ENCODE measurements at places on chromosomes 6 and 20. TPM values are rescaled to one million over a fixed set of nuclear protein-coding genes. Genes with fewer than 3 reads are reported as not detected.
A peak's percentile ranks its signal among the peaks of the same experiment; 100 is the strongest.

DNA sequence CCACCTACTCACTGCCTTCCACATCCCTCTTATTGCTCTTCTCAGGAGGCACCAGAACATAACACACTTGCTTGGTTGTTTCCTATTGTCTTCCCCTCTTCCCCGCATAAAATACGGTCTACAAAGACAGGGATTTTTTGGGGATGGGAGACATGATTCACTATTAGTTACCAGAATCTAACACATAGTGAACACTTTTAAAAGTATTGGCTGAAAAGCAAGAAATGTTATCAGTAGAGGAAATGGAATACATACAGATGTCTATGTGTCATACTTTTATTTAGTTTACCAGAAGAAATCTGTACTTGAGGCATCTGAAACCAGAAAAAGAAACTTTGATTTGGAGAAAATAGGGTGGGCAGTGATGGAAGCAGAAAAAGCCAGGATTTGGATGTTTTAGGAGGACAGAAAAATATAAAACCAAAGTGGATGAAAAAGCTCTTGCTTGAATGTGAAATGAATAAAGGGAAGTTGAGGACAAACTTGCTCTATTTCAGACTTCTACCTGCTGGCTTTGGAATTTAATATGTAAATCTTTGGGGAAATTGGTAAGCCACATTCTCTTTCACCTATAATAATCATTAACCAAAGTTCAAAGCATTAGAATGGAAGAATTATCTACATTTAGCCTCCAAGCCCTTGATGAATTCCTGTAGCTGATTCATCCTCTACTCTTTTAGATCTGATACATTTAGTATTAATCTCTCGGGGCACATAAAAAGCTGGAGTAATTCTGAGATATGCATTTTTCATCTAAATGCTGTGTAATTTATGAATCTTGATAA lies 82.6 kb downstream of the DOK5 start:
- no peaks in the 10 kb centered on the region for H3K27me3 ChIP-seq
- DNase-seq, result no peak
- no peaks in the 10 kb centered on the region for H3K4me1 ChIP-seq
- no peaks in the 10 kb centered on the region for H3K36me3 ChIP-seq
- H3K4me3 ChIP-seq, result no peak overlapping the region

GRCh38 chr6:128239146-128239545 lies 281.3 kb downstream of the PTPRK start:
- no peak overlapping the region for H3K4me3 ChIP-seq
- H3K36me3 ChIP-seq, result no peaks in the 10 kb centered on the region
- H3K4me1 ChIP-seq, result no peaks in the 10 kb centered on the region
- no peak for DNase-seq
- H3K27ac ChIP-seq, result no peak overlapping the region

- no peak for DNase-seq
- no peak overlapping the region for H3K27ac ChIP-seq
- no peaks in the 10 kb centered on the region for H3K4me1 ChIP-seq
- no peaks in the 10 kb centered on the region for H3K36me3 ChIP-seq
- no peak overlapping the region for H3K4me3 ChIP-seq
These were observed 20.2 kb downstream of the KIF25 start for GRCh38 chr6:168017629-168018028.

GRCh38 chr6:30883685-30884520 lies at the start of gene DDR1:
DDR1 (plus strand) TSS chr6:30884519; CDS start chr6:30888730, 4,211 bp downstream.
- peaks cover 20% of the 10 kb centered on the region for H3K4me1 ChIP-seq
- peak; percentile 84 for DNase-seq
- H3K27ac ChIP-seq, result peak within 1 kb of the TSS; percentile 83
- peak within 1 kb of the TSS; percentile 73 for H3K4me3 ChIP-seq
- H3K36me3 ChIP-seq, result peaks cover under 1% of the 10 kb centered on the region

GRCh38 chr6:44257753-44258324 lies 511 bp upstream of the SLC35B2 start:
- no peak for DNase-seq
- H3K4me3 ChIP-seq, result peak overlapping the region; percentile 92
- H3K27ac ChIP-seq, result peak overlapping the region; percentile 92
- no peaks in the 10 kb centered on the region for H3K27me3 ChIP-seq

The CCR6 gene
- total RNA-seq, result not detected

GRCh38 chr6:25743868-25744267 lies 10.7 kb upstream of the SLC17A4 start:
- H3K36me3 ChIP-seq, result no peaks in the 10 kb centered on the region
- no peak overlapping the region for H3K4me3 ChIP-seq
- H3K27ac ChIP-seq, result no peak overlapping the region
- DNase-seq, result no peak
- no peaks in the 10 kb centered on the region for H3K27me3 ChIP-seq

DNA sequence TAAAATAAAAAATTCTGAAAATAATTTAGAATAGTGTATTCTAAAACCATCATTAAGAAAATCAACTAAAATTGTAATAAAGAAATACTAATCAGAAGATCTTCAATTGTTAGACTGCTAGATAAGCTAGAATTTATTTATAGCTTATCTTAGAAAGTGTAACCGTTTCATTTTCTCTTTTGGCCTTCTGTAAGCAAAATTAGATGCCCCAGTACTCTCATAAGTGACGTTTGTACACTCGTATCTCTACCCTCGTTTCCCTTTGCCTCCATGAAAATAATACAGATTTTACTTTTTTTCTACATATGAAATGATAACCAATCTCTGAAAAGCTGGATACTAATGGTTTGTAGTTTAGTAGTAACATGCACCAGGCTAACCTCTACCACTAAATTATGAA lies 19.8 kb downstream of the DSE start:
- no peak for DNase-seq
- no peaks in the 10 kb centered on the region for H3K27me3 ChIP-seq
- H3K27ac ChIP-seq, result no peak overlapping the region
- H3K4me3 ChIP-seq, result no peak overlapping the region

The ZNF133 gene
- 6.6 TPM for total RNA-seq

Measured in pancreas (tissue), 10 donors.